Renal pelvis (tissue), 12 donors: ENCODE measurements at places on chromosomes 2 and 18.
A peak's percentile ranks its signal among the peaks of the same experiment; 100 is the strongest.

DNA sequence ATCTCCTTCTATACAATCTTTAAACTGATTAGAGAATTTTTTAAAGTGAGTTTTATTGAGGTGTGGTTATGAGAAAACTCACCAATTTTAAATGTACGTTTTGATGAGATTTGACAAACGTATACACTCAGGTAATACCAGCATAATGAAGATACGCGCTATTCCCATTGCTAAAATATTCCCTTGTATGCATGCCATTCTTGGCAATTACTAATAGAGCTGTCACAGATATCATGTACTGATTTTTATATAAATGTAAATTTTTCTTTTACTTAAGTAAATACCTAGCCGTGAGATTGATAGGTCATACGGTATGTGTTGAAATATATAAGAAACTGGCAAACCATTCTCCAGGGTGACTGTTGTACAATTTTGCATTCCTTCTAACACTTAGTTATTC lies 384.7 kb downstream of the PTH2R start:
- DNase-seq, result no peak

DNA sequence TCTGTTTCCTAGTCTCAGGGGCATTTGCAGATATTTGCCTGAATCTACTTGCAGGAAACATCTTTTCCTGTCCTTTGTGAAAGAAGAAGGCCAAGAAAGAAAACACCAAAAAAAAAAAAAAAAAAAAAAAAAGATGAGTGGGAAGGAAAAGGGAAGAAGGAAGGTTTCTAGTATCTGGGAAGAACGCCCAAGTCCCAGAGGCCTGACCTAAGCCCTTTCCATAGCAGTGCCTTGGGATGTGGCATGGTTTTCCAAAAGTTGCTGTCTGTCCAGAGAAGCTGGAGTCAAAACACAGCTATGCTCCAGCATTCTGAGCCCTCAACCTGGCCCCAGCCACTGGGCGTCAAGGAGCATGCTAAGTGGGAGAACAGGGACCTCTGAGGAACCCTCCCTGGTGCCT lies 123.5 kb downstream of the INHBB start:
- no peak for DNase-seq

- DNase-seq, result no peak
Measured at GRCh38 chr2:75844651-75845050, 133.9 kb upstream of the GCFC2 start.

DNA sequence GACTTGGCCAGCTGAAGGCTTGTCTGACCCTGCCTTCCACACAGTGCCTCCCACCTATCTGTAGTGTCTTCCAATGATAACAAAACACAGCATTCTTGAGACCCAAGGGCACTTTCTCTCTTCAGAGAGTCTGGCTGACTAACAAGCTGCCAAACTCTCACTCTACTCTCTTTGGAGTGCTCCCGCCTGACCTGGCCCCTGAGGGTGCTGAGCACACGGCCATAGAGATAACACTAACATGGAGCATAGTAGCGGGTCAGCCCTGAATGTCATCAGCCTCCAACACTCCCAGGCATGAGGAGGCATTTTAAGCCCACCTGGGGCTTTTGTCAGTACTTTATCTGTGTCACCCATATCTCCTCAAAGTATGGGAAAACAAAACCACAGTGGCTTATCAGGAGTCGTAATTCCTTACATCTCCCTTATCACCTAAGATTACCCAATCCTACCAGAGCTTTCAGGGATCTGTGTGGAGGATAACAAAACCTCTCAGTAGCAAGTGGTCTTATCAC lies 160.3 kb upstream of the TCF4 start:
- no peak for DNase-seq

DNA sequence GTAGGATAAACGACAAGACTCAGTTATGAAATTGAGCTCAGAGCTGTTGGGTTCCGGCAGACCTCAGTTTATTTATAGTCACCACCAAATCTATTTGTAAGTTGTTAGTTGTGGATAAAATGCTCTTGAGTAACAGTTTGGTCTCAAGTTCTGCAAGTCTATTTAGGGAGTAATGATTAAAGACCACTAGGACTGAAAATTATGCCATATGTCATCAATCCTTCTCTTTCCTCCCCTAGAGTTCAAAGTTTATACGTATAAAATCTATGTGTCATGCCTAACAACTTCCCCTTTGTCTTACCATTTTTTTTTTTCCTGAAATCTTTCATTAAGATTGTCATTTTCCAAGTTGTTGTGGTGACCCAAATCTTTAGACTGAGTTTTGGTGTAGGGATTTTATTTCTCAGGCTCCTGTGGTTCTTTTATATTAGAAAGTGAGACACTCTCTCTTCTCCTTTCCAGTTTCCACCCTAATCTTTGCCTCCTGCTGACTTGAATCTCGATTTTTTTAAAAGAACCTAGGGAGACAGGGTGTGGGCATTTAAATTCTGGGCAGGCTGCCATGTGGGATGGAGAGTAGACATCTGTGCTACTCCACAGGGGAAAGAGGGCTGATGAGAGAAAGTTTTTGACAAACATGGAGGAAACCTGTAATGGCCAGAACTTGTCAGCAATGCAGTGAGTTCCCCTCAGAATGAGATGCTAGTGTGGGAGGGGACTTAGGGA lies 51.0 kb downstream of the LAMA3 start:
- DNase-seq, result no peak

DNA sequence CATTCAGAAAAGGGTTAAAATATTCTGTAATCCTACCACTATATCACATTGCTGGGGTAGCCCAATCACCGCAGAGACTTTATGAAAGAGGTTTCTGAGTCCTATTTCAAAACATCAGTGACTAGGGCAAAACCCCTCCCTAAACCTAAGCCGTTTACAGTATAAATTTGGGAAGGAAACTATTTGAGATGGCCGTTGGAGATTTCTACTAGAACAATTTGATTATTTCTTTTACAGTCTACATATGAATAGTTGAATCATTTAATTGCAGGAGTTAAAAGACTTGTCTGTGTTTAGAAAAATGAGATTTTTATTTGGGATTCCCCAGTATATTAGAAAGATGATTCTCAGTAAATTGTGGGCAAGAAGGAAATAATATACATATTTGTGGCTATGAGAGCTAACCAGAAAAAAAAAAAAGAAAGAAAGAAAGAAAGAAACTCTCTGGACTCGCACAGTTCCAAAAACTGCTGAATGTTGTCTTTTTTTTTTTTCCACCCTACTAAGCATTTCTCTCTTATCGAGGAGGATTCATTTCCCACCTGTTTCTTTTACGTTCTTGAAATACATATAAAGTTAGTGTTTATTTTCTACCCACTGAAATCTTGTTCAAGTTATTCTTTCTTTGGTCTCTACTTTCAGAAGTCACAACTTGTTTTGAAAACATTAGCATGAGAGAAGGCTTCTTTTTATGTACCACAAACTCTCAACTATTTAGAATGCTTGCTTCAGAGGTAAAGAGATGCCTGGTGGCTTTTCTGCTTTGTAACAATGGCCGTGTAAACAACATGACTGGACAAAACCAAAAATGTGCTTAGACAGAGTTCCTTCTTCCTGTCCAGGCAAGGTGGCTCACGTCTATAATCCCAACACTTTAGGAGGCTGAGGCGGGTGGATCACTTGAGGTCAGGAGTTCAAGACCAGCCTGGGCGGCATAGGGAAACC lies 65.9 kb downstream of the BCL2 start:
- no peak for DNase-seq

- no peak for DNase-seq
Measured at GRCh38 chr2:161424891-161425727, 9.0 kb downstream of the TBR1 start.

DNA sequence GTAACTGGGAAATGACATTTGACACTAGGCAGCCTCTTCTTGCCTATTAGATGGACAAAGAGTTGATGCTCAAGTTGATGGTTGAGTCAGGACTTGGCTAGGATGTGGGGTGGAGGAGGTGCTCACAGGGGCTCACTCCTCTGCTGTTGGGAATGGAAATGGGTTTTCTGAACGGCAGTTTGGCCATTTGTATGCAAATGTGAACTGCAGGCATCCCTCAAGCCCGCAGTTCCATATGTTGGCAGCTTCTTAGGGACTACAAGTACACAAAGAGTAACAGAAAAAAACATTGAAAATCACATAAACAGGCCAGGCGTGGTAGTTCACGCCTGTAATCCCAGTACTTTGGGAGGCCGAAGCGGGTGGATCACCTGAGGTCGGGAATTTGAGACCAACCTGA lies 80.8 kb downstream of the INPP5D start:
- DNase-seq, result no peak

DNA sequence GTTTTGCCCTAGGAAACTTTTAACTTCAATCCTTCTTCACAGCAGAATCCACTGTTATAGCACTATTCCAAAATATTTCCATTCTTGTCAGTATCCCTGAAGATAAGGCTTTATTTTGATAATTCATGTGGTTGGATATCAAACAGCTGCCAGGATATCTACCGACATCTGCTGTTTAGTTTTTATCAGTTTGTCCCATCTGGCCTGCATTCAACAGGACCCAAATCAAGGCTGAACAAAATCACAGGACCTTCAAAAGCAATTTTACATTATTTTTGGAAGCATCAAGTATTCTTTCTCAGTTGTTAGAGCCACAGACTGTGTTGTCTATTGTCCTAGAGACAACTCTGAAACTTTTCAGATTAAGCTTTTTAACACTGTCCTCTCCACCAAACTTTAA lies 429.0 kb upstream of the PIK3C3 start:
- no peak for DNase-seq

DNA sequence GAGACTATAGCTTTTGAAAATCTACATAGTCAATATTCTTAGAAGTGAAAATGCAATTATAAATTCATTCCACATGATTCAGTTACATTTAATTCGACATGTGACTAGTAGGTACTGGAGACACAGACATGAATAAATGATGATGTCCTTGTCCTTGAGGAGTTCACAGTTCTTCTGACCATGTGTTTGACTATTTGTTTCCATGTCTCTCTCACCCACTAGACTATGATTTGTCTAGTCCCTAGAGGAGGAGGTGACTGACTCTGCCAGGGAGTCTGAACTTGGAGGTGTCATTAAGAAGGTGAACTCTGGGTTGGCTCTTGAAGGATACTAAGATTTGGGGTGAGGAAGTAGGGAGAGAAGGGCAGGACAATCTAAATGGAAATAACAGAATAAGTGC lies 20.7 kb upstream of the UGP2 start:
- no peak for DNase-seq

- no peak for DNase-seq
Measured at GRCh38 chr18:21359746-21360145, 117.7 kb downstream of the GREB1L start.

DNA sequence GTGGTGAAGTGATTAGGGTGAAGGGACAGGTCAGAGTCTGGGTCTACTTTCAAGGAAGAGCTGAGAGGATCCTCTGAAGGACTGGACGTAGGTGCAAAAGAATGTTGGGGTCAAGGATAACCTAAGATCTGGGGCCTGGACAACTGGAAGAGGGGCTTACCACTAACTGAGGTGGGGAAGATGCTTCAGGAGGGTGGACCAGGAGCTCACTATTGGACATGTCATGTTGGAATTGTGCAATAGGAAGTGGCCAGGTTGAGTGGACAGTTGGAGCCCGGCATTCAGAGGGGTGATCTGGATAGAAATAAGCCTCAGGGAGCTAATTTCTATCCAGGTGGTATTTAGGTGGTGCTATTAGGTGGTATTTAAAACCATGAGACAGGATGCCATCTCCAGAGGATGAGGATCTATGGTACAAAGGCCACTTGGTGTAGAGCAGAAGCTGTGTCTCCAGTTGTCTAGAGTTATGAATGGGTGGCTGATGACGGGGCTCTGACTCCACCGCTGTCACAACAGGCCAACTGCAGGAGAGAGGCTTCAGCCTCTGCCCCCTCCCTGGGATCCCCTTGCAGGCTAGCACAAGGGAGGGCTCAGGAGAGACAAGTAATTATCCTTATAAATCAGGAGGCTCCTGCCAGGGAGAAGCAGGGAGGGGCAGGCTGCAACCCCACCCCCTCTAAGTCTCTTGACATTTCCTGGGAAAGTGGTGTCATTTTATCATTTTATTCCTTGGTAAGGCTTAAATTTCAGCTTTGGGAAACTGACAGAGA lies 158.0 kb downstream of the SMAD7 start:
- no peak for DNase-seq

- DNase-seq, result no peak
Measured at GRCh38 chr2:126778561-126779501, 119.9 kb upstream of the TEX51 start.

DNA sequence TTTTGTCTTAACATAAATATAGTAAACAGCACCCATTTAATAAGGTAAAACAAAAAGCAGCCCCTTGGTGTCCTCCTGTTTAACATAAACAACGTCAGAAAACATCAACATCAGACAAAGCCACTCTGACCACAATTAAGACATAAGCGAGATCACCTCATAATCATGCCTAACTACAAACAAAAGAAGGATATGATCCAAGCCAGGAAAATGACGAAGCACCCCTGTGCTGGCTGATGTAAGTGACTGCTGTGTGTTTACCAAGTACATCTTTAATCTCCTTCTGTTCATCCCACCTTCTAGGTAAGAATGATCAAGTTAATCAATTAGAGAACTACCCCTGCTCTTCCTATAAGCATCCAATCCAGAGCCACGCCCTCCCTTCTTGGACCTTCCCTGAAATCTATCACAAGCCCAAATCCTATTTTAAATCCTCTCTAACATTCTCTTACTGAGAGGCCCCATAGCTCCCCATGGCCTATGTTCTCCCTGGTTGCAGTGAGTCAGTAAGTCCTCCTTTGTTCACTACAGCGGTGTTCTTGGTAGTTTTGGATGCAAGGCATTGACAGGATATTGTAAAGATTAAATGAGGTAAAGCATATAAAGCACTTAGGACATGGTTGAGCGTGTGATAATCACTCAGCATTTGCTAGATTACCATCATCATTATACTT lies 424.2 kb downstream of the TSN start:
- DNase-seq, result no peak

DNA sequence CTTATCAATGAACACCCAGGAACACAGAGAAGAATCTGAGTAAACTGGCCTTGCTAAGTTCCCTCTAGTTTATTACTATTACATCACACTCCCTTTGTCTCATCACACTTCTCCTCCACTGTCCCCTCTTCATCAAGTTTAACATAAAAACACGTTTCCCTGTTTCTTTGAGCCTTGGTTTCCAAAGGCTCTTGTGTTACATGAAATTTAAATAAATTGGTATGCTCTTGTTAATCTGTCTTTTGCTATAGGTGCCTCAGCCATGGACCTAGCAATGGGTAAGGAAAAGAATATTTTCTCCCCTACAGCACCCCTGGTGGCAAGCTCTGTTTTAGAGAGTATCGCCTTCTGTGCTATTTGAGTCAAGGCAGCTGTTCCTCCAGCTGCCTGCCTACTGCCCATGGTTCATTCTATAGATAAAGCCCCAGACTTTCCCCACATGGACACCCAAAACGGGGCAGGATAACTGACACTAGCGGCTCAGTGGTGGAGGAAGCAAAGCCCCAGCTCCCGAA lies 31.8 kb downstream of the TGIF1 start:
- DNase-seq, result peak; percentile 59

DNA sequence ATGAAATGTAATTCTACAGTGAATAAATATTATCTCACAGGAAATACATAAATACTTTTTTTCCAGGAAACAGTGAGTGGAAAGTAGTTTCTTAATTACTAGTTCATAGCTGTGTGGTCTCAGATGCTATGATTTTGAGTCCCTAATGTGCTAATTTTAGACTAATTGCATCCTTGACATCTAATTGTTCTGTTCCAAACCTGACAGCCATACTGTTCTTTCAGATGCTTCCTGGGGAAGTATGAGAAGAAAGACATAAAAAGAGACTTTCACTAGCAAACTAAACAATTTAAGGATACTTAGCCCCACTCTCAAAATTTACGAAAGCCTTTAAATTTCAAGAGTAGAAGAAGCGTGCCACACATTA lies 350.9 kb upstream of the CDH20 start:
- DNase-seq, result no peak
